Pancreas (tissue), 10 donors: ENCODE measurements at places on chromosomes 1 and 21. TPM values are rescaled to one million over a fixed set of nuclear protein-coding genes. Genes with fewer than 3 reads are reported as not detected.

DNA sequence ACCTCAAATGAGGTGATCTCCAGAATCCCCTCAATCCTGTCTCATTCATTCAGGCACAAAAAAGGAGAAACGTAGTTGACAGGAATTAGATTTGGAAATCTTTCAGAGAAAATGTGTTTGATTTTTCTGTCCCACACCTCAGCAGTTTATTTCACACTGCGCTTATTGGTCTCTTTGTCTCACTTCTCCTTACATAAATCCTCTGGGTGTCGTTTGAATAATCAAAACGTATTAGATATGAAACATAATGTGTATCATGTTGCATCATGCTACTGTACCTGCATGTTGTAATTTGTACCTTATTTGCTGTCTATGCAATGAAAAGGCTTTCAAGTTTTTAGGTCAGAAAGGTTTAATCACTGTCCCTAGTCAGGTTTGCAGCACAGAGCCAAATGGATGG lies 255.7 kb downstream of the DISC1 start:
- no peak for DNase-seq

The HOOK1 gene
- 23.4 TPM for total RNA-seq

The ARTN gene
- total RNA-seq = 0.94 TPM

The RSPH1 gene
- total RNA-seq = 1.8 TPM

The HES3 gene
- not detected for total RNA-seq

DNA sequence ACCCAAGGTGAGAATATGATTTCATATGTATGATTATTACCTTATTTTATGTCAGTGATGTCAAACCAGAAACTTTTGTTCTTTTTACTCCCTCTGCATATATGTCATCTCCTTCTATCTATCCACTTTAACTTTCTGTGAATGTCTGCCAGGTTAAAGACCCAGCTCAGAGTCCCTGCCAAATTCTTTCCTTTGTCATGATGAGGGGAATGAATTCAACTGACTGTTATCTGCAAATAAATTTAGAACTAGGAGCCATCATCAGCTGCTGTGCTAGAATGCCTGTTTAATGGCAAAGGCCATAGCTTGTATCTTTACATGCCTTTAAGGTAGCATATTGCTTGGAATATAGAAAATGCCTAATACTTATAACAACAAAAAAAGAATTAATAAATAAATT lies 815.6 kb upstream of the NEGR1 start:
- no peak for DNase-seq

The ABCG1 gene
- total RNA-seq = 1.6 TPM

GRCh38 chr1:162695687-162696086 lies 63.4 kb downstream of the DDR2 start:
- DNase-seq = no peak

GRCh38 chr1:19644395-19644680 lies 227 bp downstream of the NBL1 start:
- no peak for DNase-seq

The MARCKSL1 gene
- total RNA-seq = 30.5 TPM

DNA sequence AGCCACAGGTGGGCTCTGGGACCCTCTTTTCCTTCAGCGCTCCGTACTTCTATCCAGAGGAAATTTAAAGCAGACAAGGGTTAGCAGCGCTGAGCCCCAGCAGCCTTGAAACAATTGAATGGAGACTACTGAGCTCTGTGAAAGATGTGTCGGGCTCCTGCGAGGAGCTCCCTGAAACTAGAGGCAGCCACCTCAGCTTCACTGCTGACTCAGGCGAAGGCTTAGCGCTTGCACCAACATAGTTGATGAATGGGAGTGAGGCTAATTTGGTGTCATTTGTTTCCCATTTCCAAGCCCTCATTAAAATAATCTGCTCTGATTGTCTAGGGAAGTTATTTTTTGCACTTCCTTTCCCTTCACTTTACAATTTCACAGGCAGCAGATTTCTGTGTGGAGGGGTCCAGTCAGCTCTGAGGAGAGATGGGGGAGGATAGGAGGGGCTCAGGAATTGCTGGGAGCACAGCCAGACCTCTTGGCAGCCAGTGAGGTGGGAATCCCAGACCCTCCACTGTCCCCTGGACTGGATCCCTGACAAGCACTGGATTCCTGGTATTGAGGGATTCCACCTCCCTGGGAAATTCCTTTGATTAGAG lies 398.9 kb upstream of the PLXNA2 start:
- no peak for DNase-seq

The KRTAP13-2 gene
- total RNA-seq = not detected

DNA sequence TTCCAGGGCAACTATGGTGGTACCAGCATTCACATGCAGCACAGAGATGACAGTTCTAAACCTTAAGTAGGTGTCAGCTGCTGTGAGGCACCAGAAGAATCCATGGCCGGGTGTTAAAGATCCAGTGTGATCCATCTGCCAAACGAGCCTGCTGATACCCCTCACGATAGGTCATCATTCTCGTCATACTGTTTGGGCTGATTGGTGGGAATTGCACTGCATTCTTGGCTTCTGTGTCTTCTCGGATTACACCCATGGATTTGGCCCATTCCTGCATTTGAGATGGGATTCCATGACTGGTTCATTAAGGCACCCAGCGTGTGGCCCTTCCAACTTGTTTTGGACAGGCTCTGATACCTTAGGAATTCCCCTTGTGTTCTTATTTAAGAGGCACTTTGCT lies 55.2 kb downstream of the ST6GALNAC3 start:
- DNase-seq = no peak

The ROR1 gene
- 10.0 TPM for total RNA-seq

The C1orf141 gene
- total RNA-seq = not detected

DNA sequence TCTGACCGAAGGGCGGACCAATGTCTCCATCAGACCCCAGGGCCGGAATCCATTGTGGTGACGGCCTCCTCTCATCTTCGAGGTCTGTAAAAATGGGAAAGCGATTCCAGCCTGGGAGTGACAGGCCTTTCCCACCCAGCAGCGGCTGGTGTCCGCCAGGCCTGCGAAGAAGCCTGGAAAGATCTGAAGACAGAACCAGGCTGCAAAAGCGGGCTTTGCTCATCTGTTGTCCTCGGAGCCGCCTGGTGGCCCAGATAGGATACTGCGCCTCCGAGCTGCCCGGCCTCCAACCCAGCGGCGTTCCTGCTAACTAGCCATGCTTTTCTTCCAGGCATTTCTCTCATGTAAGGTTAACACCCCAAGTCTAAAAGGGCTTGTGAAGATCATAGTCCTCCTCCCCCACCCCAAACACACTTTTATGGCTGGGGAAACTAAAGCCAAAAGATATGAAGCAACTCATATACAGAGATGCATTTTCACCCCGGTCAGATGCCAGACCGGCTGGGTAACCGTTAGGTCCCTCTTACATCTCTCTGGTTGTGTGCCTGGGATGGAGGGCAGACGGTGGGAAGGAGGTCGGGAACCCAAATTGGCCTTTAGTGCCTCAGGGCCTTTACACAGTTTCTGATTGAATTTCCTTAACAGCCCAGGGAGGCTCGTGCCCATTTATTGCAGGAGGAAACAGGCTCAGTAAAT lies 1.9 kb upstream of the DHRS3 start:
- DNase-seq = peak; percentile 91

DNA sequence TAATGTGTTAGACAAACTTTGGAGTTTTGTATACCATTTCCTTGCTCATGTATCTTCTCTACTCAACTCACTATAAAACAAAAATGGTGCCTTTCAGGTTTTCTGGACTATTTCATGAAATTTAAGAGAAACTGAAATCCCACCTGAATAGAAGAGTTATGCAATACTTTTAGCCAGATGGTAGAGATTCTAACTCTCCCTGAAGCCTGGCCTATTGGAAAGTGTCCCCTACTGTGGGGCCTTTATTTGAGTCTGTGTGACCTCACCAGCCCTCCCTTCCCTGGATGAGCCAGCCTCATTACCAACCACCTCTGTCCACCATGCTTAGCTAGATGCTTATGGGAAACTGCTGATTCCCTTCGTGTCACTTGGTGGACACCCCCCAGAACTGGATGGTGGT lies 35.5 kb downstream of the TBX19 start:
- DNase-seq = no peak

The IGSF21 gene
- total RNA-seq = not detected

The GJB3 gene
- 0.09 TPM for total RNA-seq

The OVAAL gene
- total RNA-seq = not detected

DNA sequence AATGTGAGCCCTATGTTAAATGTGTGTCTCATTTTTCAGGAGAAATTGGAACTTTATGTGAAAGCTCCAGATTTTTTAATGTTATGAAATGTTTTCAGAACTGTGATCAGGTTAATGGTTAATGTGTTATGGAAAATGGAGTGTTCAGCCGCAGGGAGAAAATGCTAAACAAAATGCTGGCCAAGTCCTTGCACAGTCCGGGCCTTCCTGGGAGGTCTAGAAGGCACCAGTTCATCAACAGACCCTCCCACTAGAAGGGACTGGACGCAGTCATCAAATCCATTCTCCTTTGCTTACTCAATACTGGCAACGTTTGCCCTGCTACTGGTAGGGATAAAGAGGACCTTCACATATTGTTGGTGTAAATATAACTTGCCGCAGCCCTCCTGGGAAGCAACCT lies 43.4 kb downstream of the VWA5B1 start:
- no peak for DNase-seq

- DNase-seq = no peak
Measured at GRCh38 chr1:5423109-5423508, 569.1 kb downstream of the NPHP4 start.

The SLC6A17 gene
- total RNA-seq = 0.57 TPM

The RAD54L gene
- 0.40 TPM for total RNA-seq

The NR1I3 gene
- total RNA-seq = not detected

GRCh38 chr1:8473121-8473875 lies 155.4 kb downstream of the SLC45A1 start:
- DNase-seq = no peak
